NCI-H2081 treated with DMSO at 0.1 percent for 48 hours (cell line): ENCODE measurements at places on chromosomes 16 and 17.

- no peak for DNase-seq
These were observed 19.2 kb downstream of the CCDC40 start for GRCh38 chr17:80055597-80055996.

- no peak for DNase-seq
These were observed 61.0 kb downstream of the SMPD3 start for GRCh38 chr16:68387301-68387700.

- DNase-seq: no peak
These were observed 240.5 kb upstream of the KCNJ16 start for GRCh38 chr17:69834494-69834893.

GRCh38 chr17:63544467-63545301, 5.6 kb upstream of the DCAF7 start:
- no peak for DNase-seq

DNA sequence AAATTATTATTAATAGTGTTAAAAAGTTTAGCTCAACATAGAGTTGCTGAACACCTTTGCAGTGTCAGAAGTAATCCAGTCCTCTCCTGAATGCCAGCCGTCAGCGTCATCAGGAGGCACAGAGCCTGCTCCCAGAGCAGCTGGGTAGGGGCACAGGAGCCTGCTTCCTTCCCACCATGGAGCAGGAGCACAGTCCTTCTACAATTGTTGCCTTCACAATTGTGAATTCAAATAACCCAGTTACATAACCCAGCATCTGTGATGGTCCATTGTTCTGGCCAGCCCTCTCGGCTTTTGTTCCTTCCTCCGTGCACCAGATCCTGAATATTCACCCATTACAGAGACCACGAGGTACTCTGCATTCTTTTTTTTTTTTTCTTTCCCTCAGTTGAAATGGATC, 393.9 kb upstream of the MAF start:
- DNase-seq: no peak

GRCh38 chr16:89600956-89601355, 12.5 kb upstream of the DPEP1 start:
- no peak for DNase-seq

GRCh38 chr17:82342361-82343079, 9.0 kb upstream of the SECTM1 start:
- no peak for DNase-seq

DNA sequence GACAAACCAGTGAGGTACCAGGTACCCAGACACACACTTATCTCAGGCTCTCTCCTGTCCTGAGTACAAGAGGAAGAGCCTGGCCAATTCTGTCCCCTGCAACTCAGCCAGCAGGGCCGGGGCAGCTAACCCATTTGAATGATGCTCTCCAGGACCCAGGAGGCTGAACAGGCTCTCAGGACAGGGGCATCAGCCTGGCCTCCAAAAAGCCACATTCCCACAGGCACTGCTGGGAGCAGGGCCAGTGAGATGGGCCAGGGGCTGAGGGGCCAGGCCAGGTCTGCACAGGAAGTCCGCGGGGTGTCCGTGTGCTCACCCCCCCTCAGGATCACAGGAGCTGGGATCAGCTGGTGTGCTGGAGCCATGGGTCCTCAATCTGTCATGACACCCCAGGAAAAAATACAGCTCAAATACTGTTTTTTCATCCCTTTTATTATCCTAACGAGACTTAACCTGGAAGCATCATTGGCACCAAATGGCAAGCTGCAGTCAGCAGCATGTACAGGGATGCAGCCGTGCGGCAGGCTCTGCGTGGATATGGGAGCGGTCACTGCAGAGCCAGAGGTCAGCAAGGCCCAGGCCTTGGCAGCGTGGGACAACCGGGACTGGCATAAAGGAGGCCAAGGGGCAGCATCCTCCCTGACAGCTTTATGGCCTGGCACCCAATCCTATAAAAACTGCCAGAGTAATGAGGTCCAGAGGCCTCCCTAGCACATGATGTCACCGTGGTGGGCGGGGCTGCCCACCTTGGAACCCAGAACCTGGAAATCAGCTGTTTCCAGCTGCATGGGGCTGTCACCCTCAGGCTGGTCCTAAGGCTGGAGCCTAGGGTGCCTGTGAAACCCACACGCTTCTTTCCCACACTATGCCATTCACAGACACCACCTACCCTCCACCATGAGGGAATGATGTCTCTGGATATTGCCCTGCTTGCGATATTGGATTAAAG, 276.7 kb downstream of the C16orf95 start:
- no peak for DNase-seq

DNA sequence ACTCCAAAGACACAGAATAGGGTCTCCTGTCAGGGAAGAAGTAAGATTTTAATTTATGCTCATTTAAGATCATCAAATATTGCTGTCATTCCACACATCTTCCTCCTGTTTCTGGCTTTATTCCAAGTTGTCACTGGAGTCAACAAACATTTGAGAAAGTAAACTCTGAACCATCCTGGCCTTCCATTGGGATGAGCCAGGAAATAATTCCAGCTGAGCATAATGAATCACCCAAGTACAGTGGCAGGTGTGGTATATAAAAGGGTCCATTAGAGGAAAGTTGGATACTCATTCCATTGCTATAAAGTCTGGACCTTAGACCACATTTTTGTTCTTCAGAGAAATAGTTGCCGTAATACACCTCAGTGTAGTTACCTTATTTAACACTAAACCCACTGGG, 246.1 kb downstream of the SLC39A11 start:
- DNase-seq: no peak

DNA sequence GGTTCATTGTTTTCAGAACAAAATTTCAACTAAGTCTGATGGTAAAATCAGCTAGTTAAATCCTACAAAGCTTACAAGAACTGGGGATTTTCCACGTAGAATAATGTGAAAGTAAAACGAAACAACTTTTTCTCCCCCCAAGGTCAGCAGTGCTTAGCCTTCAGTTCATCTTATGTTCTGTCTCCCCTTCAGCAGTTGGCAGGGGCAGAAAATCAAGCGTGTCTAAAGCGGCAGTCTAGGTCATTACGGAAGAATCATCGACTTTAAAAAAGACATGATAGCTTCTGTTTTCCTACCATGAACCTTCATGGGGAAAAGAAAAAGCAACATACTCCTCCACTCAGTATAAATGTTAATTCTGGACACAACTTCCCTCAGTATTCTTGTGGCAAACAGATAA, 50.7 kb downstream of the GNA13 start:
- no peak for DNase-seq

DNA sequence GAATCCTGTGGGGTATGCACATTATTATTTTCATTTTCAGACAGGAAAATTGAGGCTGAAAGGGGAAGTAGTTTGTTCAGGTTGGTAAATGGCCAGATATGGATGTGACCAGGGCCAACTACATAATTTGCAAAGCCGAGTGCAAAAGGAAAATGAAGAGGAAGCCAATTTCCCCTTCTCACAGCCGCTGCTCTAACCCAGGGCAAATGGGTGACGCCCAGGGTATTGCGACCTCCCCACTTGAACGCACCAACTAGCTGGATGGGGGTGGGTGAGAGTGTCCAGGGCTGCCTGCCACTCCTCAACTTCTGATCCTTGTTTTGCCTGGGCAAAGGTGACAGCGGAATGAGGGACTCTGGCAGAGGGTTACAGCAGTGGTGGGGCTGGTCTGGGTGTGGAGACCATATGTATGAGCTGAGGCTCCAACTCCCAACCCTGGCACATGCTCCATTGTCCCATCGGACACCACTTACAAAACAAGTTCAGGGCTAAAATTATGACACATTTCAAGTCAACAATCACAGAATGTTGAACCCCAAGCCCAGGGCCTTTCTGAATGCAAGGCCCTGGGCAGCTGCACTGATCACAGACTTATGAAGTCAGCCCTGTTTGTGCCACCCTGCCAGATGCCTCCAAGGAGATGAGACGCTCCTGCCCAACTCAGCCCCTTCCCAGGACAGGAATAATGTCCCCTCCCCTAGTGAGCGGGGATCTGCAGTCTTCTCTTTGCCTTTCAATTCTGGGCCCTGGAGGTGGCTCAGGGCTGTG, 1.7 kb downstream of the ANKRD40CL start:
- DNase-seq: no peak

DNA sequence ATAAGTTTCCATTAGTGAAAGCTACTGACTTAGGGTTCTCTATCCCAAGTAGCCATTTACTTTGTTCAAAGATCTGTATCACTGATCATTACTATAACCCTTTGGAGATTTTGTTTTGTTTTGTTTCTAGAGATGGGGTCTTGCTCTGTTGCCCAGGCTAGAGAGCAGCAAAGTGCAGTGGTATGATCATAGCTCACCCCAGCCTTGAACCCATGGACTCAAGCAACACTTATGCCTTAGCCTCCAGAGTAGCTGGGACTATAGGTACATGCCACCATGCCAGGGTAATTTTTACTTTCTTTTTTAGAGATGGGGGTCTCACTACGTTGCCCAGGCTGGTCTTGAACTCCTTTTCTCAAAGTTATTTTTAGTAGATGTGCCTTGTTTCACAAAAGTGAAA, 154.7 kb downstream of the KCNJ2 start:
- no peak for DNase-seq

- peak; percentile 96 for DNase-seq
These were observed 16.5 kb upstream of the MEAK7 start for GRCh38 chr16:84520725-84521496.

- no peak for DNase-seq
These were observed 12.2 kb downstream of the GALNS start for GRCh38 chr16:88844419-88845036.

- DNase-seq: no peak
These were observed 70.8 kb upstream of the KCTD5 start for GRCh38 chr16:2611499-2611862.

- no peak for DNase-seq
These were observed 354.1 kb downstream of the SOX9 start for GRCh38 chr17:72474719-72475477.

GRCh38 chr17:48294806-48295361, 135.1 kb downstream of the SKAP1 start:
- no peak for DNase-seq

DNA sequence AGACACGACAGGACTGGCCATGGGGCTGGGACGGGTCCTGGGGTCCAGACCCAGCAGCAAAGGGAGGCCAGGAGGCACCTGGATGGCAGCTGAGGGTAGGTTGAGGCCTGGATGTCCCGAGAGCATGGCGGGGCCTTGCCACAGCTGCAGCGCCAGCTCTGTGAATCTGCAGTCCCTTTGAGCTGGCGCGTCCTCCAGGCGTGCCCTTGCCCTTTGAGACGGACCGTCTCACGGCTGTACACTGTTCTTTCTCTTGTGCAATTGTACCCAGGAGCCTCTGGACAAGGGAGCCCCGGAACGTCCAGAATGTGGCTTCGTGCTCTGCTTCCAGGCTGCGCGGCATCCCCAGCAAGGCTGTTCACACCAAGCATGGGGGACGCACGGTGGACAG, 69.5 kb upstream of the CIBAR2 start:
- DNase-seq: no peak

DNA sequence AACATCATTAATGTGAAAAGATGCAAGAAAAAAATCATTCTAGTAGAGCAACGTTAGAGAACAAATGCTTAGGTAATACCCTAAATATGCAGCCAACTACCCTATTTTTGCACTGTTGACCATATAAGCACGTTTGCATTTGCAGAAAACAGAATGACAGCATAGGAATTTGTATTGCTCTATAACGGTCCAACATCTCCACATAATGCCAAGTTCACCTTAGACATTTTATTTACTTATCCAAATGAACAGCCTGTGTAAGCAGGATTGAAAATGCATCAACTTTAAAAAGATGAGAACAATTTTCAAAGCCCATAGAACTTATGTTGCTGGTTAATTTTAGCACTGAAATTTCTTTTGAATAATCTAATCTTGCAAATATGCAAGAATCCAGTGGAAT, 19.1 kb upstream of the RSL1D1 start:
- no peak for DNase-seq

DNA sequence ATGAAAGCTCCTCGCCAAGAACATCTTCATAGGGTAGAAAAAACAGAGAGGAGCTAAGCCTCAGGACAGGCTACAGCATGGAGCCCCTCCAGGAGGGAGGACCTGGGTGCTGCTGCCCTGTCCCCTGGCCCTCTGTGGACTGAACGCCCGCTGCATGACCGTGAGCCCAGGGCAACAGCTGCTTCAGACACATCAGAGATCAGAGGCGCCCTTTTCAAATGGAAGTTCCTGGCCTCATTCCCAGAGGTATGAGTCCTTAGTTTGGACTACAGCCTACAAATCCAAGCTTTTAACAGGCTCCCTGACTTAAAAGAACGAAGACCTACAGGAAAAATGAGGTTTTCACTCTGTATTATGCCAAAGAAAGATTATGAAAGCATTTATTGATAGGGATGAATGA, 48.5 kb downstream of the ZNF18 start:
- DNase-seq: no peak

DNA sequence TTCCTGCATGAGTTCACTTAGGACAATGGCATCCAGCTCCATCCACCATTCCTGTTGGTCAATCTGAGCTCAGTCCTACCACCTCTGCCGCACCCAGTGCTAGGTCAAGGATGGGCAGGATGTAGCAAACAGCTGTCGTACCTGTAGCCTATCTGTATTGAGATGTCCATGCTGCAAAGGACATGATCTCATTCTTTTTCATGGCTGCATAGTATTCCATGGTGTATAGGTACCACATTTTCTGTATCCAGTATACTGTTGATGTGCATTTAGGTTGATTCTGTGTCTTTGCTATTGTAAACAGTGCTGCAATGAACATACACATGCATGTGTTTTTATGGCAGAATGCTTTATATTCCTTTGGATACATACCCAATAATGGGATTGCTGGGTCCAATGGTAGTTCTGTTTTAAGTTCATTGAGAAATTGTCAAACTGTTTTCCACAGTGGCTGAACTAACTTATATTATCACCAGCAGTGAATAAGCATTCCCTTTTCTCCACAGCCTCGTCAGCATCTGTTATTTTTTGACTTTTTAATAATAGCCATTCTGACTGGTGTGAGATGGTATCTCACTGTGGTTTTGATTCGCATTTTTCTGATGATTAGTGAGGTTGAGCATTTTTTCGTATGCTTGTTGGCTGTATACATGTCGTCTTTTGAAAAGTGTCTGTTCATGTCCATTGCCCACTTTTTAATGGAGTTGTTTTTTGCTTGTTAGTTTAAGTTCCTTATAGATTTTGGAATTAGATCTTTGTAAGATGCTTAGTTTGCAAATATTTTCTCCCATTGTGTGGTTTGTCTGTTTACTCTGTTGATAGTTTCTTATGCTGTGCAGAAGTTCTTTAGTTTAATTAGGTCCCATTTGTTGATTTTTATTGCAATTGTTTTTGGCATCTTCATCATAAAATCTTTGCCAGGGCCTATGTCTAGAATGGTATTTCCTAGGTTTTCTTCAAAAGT, 7.2 kb upstream of the MRTFB start:
- DNase-seq: no peak

GRCh38 chr17:16938031-16938430, 33.9 kb downstream of the TNFRSF13B start:
- DNase-seq: no peak

DNA sequence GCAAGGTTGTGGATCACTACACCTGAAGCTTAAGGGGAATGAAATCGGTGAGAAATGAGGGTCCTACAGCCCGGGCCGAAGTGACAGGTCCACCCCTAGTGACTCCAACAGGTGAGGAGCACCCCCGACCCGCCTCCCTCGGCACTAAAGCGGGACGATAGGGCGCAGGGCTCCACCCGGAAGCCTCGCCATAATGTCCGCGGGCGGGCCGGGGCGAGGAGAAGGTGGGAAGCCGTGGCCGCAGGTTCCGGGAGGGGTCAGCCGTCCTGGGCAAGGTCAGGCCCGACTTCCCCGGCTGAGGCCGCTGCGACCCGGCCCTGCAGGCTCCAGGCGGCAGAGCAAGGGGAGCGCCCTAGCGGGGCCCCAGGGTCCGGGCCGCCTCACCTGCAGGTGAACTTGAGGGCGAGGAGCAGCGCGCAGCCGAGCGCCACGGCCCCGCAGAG, 543 bp downstream of the TXNDC11 start:
- no peak for DNase-seq
